ENCODE measurements at places on chromosomes 1 and 21. TPM values are rescaled to one million over a fixed set of nuclear protein-coding genes. Genes with fewer than 3 reads are reported as not detected.

KCND3 gene
- 1.2 TPM for polyA plus RNA-seq

NES gene
- polyA plus RNA-seq: 39.5 TPM

CATSPERE gene
- 0.50 TPM for polyA plus RNA-seq

NT5C1A gene
- polyA plus RNA-seq: not detected

LCE1E gene
- polyA plus RNA-seq: not detected

CRYAA gene
- not detected for polyA plus RNA-seq
